Nephron progenitor cell (in vitro differentiated cells): ENCODE measurements at places on chromosomes 6 and 20.

GRCh38 chr6:11586117-11586516, 48.6 kb downstream of the TMEM170B start:
- no peak for DNase-seq

DNA sequence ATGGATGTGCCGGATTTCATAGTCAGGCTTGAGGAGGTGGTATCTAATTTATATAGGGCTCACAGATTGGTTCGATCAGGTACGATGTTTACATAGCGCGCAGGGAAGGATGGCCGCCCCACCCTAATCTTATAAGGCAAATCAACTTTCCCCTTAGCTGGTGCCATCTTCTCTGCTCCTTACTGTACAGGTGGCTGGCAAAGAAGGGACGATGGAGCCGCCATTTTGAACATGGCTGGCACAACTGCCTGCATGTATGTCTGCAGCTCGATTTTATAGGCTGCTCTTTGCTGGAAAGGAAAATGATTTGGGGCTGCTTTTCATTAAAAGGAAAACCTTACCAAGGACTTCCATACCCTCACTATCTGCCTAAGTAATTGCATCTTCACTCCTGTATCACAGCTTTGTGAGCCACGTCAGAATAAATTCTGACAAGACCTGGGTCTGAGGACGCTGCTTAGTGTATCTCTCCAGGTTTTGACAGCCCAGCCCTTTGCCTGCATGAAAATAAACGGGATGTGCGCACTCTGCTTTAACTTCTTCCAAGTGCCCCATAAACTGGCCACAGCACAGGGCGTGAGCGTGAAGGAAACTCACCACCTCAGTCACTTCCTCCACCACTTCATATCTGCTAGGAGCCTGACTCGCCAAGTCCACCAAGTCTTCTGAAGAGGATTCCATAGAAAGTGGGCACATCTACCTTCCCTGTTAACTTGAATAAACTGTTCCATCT, 109.4 kb upstream of the ARMC2 start:
- no peak for DNase-seq

DNA sequence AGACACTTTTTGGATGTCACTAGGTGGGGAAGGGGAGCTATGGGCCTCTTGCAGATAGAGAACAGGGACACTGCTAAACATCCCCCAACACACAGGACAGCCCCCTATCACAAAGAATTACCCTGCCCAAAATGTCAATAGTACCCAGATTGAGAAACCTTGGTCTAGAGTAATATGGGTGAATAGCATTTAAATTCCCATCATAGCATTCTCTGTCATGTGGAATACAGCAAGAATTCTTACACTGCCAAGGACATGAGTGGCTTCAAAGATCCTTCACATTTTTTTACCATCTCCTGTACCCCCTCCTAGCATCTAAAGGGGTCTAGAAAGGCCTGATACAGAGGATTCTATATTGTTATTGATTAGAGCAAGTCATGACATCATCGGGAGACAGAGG, 83.1 kb upstream of the SSTR4 start:
- DNase-seq: no peak

DNA sequence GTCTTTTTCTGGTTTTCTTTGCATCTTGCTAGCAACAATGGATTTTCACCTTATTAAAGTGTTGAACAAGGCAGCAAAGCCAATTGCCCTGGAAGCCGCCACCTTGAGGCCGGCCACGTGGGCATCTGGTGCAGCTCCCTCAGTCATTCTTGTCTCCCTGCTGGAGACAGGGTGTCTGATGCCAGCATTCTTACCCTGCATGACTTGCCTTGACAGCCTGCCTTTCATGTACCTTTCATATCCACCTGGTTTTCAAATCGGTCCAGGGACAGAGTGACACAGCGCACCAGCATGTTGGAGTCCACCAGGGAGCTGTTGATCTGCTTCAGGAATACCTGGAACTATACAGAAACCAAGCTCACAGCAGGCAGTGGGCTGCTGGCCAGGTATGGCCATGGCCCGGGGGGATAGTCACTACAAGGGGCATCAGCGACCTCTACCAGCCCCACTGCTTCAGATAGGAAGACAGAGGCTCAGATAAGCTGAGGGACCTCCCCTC, 49.8 kb downstream of the MYH7B start:
- DNase-seq: no peak

DNA sequence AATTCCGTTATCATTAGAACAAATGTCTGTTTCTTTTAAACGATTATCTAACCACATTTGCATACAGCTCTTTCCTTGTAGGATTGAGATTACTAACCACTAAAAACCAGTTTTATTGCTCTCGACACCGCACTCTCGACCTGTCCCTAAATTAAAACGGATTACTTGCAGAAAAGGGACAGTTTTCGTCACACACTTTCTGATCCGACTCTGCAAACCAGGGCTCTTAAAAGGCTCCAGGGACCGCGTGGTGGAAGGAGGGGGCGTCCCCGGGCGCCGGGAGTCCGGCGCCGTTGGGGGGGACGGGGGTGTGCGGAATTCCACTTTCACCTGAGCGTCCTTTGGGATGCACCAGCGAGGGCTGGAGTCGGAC, 731 bp downstream of the MAK start:
- DNase-seq: no peak

- no peak for DNase-seq
Observed at GRCh38 chr6:10390495-10391298, 24.2 kb downstream of the TFAP2A start.

DNA sequence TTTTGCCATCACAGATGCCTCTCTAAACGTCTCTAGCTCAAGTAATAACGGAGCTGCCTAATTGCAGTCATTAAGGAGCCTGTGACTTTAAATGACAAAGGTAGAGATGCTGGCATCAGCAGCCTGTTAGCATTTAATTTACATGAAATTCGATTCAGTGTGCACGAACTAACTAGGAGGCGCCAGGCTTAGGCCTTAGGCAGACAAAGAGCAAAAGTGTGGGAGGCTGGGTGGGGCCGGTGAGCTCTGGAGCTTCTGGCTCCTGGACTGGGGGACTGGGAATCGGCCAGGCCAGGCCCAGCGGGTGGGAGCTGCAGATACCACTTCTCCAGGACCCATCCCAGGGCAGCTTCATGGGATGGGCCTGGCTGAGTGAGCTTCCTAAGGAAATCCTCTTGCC, 170.0 kb upstream of the AGPAT4 start:
- DNase-seq: no peak

GRCh38 chr6:6592826-6593475, 4.4 kb downstream of the LY86 start:
- DNase-seq: no peak

GRCh38 chr20:47206962-47207641, 149.4 kb downstream of the ZMYND8 start:
- DNase-seq: no peak

DNA sequence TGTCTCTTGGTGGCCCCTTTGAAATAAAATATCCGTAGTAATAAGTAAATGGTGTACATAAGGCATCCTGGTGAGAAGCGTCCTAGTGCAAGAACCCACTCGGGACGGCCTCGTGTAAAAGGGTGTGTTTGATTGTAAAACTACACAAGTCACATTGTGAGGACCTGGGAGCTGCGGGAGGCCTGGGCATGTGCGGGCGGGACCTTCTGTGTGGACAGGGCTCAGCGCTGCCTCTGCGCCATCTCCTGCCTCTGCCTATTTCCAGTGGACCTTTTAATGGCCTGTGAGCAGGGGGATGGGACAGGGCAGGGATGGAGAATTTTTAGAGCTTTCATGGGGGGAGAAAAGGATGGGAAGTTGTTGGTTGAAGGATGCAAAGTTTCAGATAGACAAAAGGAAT, 25.3 kb upstream of the KIF25 start:
- no peak for DNase-seq

DNA sequence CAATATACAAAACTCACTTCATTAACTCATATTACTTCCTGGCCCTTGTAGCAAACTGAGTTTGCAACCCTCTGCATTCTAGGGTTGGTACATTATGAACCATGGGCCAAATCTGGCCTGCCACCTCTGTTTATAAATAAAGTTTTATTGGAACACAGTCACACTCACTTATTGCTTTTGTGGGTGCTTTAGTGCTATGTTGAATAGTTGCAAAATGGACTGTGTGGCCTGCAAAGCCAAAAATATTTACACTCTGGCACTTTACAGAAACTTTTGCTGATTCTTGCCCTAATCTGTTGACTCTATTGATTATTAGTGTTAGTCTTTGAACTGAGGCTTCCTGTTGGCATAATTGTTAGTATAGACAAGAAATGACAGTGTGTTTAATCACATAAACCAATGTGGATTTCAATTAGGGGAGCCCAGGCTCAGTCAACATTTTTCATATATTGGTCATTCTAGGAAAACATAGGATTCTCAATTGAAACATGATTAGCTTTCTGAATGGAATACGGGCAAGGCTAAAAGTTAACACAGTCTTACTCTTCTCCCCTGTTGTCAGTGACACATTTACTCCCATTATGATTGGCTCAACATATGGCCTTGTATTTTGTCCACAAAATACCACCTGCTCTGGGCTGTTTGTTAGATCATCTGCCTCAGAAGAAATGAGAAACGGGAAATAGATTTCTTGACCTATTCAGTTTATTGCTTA, 241.9 kb upstream of the ZFP64 start:
- DNase-seq: no peak

DNA sequence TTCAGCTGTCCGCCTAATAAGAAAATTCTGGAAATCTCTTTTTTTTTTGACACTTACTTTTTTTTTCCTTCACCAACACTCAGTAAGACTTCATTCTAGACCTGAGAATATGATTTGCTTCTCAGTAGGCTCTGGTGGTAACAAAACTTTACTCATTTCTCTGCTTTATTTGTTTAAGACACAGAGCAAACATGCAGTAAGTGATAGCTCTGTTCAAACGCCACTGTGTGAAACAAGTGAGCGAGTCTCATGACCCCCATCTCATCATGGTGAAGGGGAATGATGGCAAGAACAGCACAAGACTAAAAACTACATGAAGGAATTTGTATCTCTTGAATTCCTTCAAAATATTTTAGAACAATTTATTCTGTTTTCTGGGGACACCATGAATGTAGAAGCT, 541.6 kb upstream of the POU3F2 start:
- no peak for DNase-seq

GRCh38 chr6:16087386-16087785, 41.5 kb upstream of the MYLIP start:
- no peak for DNase-seq

GRCh38 chr6:107800564-107801164, 23.4 kb downstream of the SCML4 start:
- no peak for DNase-seq

- no peak for DNase-seq
Observed at GRCh38 chr6:46677314-46677654, 10.4 kb upstream of the TDRD6 start.

GRCh38 chr6:119541132-119541905, 191.8 kb upstream of the MAN1A1 start:
- no peak for DNase-seq

GRCh38 chr6:35034411-35035191, 106.5 kb downstream of the TCP11 start:
- no peak for DNase-seq

- no peak for DNase-seq
Observed at GRCh38 chr20:1322511-1323245, 6.3 kb downstream of the SDCBP2 start.

- no peak for DNase-seq
Observed at GRCh38 chr20:54221353-54221752, 13.5 kb downstream of the PFDN4 start.

GRCh38 chr20:51688600-51689244, 79.5 kb downstream of the ATP9A start:
- DNase-seq: no peak

DNA sequence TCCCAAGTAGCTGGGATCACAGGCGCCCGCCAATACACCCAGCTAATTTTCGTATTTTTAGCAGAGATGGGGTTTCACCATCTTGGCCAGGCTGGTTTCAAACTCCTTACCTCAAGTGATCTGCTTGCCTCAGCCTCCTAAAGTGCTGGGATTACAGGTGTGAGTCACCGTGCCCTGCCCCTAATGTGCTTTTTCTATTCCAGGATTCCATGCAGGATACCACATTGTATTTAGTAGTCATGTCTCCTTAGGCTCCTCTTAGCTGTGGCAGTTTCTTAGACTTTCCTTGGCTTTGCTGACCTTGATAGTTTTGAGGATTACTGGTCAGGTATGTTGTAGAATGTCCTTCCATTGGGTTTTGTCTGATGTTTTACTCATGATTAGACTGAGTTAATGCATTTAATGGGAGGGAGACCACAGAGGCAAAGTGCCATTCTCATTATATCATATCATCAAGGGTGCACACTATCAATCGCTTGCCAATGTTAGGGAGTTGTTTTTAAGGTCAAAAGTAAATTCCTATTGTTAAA, 39.6 kb upstream of the TNFAIP3 start:
- DNase-seq: no peak

GRCh38 chr6:125584468-125584939, 164.9 kb upstream of the HEY2 start:
- peak; percentile 35 for DNase-seq

GRCh38 chr6:35258336-35258735, 1.2 kb upstream of the ZNF76 start:
- DNase-seq: no peak

DNA sequence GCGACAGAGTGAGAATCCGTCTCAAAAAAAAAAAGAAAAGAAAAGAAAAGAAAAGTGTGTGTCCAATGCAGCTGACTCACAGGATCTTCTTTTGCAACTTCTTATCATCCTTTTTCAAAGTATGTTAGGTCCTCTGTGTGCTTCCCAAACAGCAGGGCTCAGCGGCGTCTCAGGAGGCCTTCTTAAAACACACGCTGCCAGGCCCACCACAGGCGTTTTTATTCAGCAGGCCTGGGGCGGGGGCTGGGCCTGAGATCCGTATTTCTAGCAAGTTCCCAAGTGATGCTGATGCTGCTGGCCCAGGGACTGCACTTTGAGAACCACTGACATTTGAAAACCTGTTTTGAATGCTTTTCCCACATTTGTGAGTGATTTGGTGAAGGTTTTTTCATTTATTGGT, 57.1 kb downstream of the PSMG4 start:
- no peak for DNase-seq

DNA sequence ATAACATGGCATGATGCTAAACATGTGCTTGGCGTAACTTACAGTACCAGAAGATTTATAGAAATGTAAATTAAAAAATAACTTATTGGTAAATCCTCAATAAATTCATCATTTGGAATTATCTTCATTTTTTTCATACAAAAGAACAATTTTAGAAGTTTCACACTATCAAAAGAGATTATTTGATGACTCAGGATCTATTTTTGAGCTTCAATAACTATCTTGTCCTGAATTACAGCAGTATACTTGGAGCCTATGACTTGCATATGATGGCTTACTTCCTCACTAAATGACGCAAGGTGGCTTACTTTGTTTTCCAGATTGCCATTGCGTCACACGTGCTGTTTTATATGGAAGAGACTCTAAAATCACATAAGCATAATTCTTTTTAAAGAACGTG, 49.2 kb downstream of the KHDRBS2 start:
- no peak for DNase-seq

DNA sequence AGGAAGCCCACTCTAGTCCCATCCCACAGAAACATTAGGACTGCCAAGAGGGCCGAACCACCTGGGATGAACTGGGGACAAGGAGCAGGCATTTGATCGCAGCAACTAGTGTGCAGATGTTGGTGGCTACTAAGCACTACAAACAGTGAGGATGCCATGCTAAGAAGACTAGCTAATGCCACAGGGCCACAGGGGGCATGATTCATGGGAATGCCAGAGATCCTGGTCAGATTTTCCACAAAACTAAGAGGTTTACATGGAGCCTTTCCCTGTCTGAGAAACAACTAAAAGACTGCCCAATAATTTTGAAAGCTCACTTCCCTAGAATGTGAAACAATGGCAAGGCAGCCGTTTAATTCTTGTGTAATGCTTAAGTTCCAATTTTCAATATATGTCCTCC, 375.9 kb upstream of the PTCHD4 start:
- DNase-seq: no peak
